ENCODE measurements at places on chromosomes 4 and X.

DNA sequence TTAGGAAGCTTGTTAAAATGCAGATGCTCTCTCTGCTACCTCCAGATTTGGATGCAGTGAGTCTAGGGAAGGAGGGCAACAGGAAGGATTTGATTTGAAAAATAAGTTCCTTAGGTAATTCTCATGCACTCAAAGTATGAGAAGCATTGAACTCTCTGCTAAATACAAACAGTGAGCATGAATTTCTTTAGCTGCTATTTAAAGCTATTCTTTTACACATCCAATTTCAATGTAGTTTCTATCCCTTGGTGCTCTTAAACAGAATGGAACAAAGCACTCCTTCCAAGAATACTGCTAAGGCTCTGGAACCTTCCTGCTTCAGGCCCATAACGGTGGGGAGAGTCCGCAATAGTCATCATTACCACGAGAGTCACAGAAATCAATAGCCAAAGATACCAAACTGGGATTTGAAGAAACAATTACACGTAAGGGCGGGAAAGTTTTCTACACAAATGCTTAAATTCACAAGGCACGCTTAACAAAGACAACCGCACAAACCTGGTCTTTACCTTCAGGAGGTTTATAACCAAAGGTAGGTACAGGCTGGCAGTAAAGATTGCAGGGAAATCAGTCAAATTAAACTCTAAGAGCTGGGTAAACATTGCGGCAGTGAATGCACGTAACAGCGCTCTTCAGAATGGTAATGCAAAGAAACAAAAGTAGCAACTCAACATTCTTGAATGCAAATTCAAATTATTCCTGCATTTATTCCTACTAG lies 123.2 kb upstream of the NAP1L5 start:
- DNase-seq = no peak

- DNase-seq = no peak
These were observed 356.7 kb downstream of the STIM2 start for GRCh38 chr4:27217261-27217769.

GRCh38 chr4:76830964-76831703 lies 66.8 kb downstream of the SOWAHB start:
- DNase-seq = no peak

GRCh38 chr4:184252136-184253071 lies 34.7 kb upstream of the ENPP6 start:
- no peak for DNase-seq

- no peak for DNase-seq
These were observed 39.3 kb upstream of the PRPS2 start for GRCh38 chrX:12751887-12752286.

DNA sequence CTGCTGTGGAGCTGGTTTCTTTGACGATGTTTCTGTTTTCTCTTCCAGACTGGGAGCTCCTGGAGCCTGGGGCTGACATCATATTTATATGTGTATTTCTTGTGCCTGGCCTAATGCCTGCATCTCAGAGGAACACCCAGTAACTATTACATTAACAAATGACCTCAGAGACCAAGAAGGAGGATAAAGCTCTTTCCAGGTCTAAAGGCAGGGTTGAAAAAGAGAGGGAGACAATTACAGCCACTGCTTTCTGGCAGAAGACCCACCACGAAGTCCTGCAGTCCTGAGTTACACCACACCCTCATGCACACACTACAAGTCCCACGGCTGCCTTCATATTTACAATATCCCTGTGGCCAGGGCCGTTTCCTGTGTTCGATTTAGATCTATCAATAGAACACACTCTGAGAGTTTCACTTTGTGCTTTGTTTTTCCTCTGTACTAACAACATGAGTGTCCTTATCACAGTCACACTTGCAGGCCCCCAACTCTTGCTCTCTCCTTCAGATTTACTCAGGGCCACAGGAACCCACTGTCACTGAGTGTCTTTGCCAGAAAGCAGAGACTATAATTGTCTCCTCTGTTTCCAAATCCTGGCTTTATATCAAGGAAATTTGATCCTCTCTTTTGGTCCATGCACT lies 535.5 kb downstream of the MID1IP1 start:
- DNase-seq = no peak

- DNase-seq = no peak
These were observed 75.7 kb upstream of the LRPAP1 start for GRCh38 chr4:3607690-3608552.

GRCh38 chrX:153873282-153874084 lies 12.5 kb downstream of the L1CAM start:
- no peak for DNase-seq

DNA sequence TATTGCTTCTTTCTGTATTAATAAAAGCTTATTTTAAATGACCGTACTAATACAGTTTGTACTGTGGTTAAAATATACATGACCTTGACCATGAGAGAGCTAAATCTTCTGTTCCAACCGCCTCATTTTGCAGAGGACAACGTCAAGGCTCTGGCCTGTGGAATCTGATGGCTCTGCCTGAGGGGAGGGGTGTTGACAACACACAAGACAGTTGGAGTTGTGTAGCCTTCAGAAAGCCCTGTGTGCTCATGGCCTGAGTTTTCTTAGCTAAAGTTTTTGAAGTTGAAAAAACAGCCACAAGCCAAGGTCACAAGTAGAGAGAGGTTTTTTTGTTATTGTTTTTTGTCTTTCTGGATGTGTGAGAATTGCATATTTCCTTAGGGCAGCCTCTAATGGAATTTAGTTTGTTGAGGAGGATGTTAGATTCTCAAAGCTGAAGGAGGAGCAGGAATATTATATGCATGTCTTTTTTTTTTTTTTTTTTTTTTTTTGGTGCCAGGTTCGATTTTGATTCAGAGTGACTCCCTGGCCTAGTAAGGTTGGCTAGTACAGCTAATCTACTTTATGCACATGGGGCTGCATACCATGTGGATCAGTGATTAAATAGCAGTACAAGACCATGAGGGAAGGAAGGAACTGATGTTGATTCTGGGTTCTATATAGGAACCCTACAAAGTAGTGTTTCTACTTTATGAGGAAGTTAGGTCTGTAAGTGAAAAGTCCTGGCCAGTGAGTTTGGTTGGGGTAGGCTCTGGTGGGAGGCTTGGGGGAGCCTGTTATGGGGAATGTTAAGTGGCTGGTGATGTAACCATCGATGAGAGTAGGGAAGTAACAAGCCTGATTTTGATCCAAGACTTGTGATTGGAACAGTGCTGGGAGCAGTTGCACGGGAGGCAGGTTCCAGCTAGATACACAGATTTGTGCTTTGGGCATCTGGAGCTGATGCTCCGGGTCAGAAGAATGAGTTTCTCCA lies 20.3 kb downstream of the SMS start:
- DNase-seq = no peak
